ENCODE measurements at places on chromosomes 7 and 10.

DNA sequence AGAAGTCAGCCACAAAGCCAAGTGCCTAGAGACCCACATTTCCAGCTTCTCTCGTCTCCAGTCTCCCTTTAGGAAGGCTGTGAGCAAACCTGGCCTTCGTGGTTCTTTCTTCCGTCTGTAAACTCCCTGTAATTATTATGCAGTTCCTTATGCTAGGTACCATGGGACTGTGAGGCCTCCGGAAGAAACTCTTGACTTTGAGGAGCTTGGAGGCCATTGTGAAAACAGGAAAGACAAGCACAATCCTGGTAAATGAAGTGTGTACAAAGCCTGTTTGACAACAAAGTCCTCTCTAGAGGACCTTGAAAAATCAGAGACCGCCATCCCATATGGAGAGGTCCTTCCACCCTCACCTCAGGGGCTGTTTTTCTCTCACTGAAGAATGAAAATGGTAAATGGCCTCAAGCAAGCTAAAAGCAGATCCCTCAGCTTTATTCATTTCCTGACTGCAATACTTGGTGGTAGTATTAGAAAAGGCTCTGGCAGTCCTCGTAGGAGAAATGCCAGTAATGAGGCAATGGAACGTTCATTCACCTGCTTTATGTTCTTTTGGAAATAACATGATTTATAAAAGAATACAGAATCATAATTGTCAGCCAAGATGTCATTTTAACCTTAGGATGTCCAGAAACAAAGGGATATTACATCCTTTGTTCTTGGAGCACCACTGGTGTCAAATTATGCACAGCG lies 926.4 kb downstream of the LRMDA start:
- no peak overlapping the region for H3K4me3 ChIP-seq
- H3K36me3 ChIP-seq: no peaks in the 10 kb centered on the region
- H3K27me3 ChIP-seq: no peaks in the 10 kb centered on the region
- no peak for DNase-seq

DNA sequence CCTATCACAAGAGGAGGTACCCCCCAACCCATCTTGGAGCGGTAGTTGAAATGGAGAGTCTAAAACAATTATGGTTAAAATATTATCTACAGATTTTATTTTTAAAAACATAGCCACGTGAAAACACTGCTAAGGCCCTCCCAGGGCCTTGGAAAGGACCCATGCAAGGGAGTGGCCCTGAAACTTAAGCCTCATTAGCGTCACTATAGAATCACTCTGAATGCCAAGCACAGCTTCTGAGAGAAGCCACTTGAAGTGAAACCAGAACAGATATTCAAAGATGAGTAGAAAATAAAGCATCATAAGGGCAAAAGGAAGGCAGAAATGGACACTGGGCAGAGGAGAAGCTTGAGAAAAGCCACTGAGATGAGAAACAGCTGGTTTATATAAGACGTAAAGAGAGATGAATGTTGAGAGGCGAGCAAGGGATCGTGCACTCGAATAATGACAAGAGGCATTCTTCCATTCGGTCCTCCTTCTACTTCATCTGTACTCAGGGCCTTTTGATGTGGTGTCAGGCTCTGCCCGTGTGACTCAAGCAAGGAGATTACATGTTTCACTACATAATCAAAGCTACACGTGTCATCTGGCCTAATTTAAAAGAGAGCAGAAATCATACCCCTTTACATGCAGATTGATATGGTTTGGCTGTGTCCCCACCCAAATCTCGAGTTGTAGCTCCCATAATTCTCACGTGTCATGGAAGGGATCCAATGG lies 33.4 kb upstream of the SLC39A12 start:
- H3K27ac ChIP-seq: no peak overlapping the region
- H3K4me1 ChIP-seq: peaks cover 4% of the 10 kb centered on the region
- DNase-seq: no peak
- H3K4me3 ChIP-seq: no peak overlapping the region
- no peaks in the 10 kb centered on the region for H3K36me3 ChIP-seq

- H3K4me1 ChIP-seq: no peaks in the 10 kb centered on the region
- no peaks in the 10 kb centered on the region for H3K36me3 ChIP-seq
- no peak for DNase-seq
- H3K27ac ChIP-seq: no peak overlapping the region
- no peak overlapping the region for H3K4me3 ChIP-seq
Measured at GRCh38 chr10:30722956-30723620, 93.5 kb upstream of the LYZL2 start.

- H3K4me1 ChIP-seq: no peaks in the 10 kb centered on the region
- peaks cover 24% of the 10 kb centered on the region for H3K27me3 ChIP-seq
- no peaks in the 10 kb centered on the region for H3K36me3 ChIP-seq
Measured at GRCh38 chr7:30888747-30889146, 22.9 kb upstream of the AQP1 start.

- no peaks in the 10 kb centered on the region for H3K4me1 ChIP-seq
- H3K27ac ChIP-seq: no peak overlapping the region
- no peaks in the 10 kb centered on the region for H3K36me3 ChIP-seq
- DNase-seq: no peak
Measured at GRCh38 chr7:65846008-65846570, 26.8 kb upstream of the VKORC1L1 start.

DNA sequence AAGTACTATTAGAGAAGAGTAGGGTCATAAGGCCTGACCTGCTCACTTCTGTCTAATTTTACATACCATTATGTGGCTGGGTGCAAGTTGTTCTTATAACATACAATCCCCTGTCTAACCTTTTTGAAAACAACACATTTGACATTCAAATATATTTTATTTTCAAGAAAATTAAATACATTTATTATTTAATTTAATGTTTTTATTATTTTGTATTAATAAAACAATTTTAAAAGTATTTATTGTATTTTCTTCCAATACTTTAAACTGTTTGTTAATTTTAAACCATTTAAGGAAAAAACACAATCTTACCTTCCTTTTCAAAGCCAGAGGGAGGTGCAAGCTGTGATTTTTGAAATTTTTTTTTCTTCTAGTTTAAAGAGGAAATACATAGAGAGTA lies 232.8 kb downstream of the KCND2 start:
- DNase-seq: no peak
- H3K27ac ChIP-seq: no peak overlapping the region
- H3K4me3 ChIP-seq: no peak overlapping the region

DNA sequence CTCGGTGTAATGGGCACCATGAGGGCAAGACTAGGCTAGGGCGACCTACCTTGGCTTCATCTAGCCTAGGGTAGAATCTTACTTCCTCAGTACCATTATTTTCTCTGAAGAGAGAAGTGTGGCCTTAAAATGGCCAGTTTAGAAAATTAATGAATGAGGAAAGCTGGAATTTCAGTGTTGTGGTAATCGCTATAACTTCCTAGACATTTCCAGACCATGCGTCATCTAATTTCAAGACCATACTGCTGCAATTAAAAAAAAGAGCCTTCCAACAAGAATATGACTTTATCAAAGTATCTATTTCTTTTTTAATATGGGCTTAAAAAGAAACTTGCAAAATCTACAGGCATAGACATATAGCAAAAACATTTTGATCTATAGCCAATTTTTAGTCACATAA lies 68.5 kb downstream of the CPVL start:
- H3K4me1 ChIP-seq: no peaks in the 10 kb centered on the region
- no peak overlapping the region for H3K27ac ChIP-seq
- H3K4me3 ChIP-seq: no peak overlapping the region
- no peaks in the 10 kb centered on the region for H3K27me3 ChIP-seq
- no peak for DNase-seq

DNA sequence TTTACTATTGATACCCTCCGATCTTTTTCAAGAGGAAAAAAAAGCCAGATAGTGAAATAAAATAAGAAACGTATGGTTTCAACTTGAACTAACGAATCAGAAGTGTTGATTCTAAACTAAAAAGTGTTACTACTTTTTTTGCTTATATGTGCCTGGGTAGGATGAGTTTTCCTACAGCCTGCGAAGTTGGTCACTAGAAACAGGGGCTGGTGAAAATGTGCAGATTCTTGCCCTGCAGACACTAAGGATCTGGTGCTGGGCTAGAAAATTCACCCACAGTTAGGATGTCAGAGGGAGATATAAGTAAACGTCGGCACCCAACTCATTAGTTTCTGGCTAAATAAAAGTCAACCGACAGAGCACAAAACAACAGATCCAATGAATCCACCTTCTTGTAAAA lies 298.7 kb upstream of the NFE2L3 start:
- no peak overlapping the region for H3K4me3 ChIP-seq
- peaks cover 14% of the 10 kb centered on the region for H3K4me1 ChIP-seq
- H3K27me3 ChIP-seq: no peaks in the 10 kb centered on the region
- no peak for DNase-seq

- no peak for DNase-seq
- no peak overlapping the region for H3K27ac ChIP-seq
- no peaks in the 10 kb centered on the region for H3K4me1 ChIP-seq
- H3K4me3 ChIP-seq: no peak overlapping the region
- H3K27me3 ChIP-seq: no peaks in the 10 kb centered on the region
Measured at GRCh38 chr7:113986216-113986615, 67.4 kb upstream of the PPP1R3A start.

Measured in keratinocyte (primary cell).